ENCODE measurements at places on chromosomes 4 and X.

DNA sequence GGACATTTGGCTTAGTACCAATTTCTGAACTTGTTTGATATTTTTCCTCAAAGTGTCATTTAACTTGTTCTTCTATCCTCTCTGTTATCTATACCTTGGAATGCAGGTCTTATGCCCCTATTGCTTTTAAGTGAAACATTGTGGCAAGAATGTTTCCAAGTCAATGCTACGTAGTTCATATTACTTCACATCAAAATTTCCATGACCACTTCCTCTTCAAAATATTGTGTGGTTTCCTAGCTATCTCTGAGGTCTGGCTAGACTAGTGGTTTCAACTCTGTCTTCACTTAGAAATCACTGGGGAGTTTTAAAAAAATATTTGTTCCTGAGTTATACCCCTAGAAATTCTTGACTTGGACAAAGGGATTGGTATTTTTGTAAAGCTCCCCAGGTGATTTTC is 20.2 kb upstream of the RASGEF1B start:
- no peak for DNase-seq

DNA sequence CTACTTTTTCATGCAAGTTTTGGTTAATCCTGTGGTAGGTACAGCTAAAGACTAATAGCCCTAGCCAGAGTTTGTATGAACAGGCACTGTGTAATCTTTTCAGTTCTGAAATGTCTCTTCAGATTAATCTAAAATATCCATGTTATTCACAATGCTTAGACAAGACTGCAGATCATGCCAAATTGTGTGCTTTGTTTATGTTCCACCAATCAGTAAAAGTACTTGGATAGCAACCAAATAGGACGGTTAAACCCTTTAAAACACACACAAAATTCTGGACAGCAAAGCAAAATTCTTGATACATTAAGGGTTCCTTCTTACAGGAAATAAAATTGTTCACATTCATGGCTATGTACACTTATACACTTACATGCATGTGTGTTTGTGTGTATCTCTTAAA is 139.1 kb downstream of the KLHL13 start:
- DNase-seq: no peak

- no peak for DNase-seq
Observed at GRCh38 chrX:100931925-100932285, 3.2 kb upstream of the XKRX start.

DNA sequence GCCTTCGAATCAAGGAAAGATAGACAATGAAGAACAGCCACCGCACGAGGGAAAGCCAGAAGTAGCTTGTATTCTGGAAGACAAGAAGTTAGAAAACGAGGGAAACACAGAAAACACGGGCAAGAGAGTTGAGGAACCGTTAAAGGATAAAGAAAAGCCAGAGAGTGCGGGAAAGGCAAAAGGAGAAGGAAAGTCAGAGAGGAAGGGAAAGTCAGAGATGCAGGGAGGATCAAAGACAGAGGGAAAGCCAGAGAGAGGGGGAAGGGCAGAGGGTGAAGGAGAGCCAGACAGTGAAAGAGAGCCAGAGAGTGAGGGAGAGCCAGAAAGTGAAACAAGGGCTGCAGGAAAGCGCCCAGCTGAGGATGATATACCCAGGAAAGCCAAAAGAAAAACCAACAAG is 1.4 kb downstream of the TCEAL2 start:
- no peak for DNase-seq

- no peak for DNase-seq
Observed at GRCh38 chr4:10629394-10629793, 55.2 kb downstream of the CLNK start.

- DNase-seq: no peak
Observed at GRCh38 chrX:2697306-2697705, 6.2 kb downstream of the CD99 start.

- no peak for DNase-seq
Observed at GRCh38 chr4:72977936-72978485, 91.5 kb downstream of the COX18 start.

GRCh38 chr4:132382243-132382642 is 766.9 kb upstream of the PCDH10 start:
- no peak for DNase-seq

DNA sequence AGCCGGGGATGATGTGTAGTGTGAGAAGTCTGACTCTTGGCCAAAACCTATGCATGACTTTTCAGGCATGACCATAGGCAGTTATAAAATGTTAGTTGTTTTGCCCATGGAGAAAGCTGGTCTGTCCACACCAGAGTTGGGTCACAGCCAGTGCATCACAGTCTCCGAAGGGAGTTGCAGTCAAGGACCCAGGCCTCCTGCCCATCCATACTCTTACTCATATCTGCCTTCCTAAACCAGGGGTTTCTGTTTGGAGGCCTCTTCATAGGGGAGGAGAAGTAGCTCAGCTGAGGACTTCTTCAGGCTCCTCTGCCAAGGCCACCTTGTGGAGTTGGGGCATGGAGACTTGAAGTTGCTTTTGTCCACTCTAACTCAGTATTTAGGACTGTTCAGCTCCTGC is 1008.3 kb downstream of the PCDH18 start:
- DNase-seq: no peak

GRCh38 chrX:110512341-110512740 is 153.7 kb downstream of the RTL9 start:
- DNase-seq: no peak

DNA sequence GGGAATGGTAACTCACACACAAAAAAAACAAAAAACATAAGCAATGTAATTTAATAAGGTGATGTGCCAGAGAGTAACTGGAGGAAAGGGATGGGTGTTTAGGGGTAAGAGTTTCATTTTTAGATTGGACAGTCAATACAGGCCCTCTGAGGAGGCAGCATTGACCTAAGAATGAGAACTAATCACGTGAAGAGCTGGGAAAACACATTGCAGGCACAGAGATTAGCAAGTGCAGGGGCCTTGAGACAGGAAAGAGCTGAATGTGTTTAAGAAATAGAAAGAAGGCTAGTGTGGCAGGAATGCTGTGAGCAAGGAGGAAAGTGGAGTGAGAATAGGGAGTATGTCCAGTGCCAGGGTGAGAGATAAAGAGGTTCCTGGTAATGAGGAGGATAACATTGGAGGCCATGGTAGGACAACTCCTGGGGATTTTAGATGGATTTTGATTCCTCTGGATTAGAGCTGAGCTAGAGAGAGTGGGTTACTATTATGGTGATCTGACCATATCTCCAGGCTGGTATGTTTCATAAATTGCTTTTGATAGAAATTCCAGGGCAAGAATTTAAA is 17.6 kb downstream of the PDLIM5 start:
- DNase-seq: no peak

GRCh38 chr4:73452953-73453700 is 17.1 kb downstream of the AFP start:
- DNase-seq: no peak

DNA sequence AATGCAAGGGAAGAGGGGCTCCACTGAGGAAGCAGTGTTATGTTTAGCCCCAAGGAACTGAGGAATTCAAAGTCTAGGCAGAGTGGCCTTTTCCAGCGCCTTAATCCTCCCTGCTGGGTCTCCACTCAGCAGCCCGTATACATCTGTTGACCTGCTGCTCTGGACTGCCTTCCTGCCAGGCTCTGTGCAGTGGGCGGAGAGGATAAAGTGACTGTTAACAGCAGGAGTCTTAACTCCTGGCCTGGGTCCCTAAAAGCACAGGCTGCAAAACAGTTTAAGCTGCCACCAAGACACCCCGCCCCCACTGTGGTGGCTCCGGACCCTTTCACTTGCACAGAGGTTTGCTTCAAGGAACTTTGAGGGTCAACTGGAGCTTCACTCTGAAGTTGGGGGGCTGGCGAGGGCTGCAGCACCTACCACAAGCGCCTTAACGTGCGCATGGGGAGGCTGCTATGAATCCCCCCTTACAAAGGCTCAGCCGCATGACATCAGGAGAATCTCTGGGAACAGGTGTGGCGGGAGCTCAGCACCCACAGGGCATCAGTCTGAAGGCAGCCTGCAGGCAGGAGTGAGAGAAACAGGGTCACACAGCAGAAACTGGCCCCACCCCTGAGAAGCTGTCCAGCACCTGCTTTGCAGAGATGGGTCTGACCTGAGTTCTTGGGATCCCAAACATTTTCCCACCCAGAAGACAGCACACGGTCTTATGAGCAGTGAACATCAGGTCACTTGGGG is 358.2 kb upstream of the GATB start:
- DNase-seq: no peak

GRCh38 chrX:107755721-107756120 is 19.9 kb downstream of the TSC22D3 start:
- no peak for DNase-seq

DNA sequence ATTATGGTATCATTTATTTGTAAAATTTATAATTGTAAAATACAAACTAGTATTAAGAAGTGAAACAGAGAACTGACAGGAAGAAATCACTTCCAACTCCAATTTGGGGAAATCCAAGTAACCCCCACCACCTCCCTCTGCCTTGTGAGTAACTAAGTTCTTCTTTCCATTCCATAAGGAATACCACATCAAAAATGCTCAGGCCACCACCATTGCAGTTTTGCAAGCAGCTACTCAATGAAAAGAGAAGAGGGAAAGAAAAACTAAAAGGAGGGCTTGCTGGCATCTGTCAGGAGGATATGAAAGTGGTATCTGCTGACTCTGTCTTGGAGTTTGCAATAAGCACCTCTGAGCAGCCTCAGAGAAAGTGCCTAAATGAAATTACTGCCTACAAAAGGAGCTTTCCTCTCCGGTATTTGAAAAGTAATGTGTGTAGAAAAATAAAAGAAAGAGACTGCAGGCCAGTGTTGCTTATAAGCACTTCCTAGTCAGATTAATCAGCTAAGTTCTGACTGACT is 228.7 kb downstream of the OPHN1 start:
- no peak for DNase-seq

DNA sequence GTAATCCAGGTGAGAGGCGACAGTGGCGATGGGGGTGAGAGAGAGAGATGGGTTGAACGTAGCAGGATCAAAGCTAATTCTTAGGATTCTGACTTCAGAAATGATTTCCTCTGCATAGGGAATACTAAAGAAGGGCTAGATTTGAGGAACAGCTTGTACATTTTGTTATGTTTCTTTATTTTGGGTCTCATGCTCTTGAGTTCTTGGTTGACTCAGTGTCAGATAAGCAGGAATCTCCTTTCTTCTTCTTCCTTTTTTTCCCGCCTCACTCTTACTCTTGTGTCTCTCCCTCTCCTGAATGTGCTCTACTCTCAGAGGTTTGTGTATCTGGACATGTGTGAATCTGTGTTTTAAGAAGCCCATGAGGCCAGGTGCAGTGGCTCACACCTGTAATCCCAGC is 36.4 kb downstream of the FAM193A start:
- DNase-seq: no peak

GRCh38 chr4:188295899-188296298 is 156.7 kb downstream of the TRIML1 start:
- no peak for DNase-seq

GRCh38 chrX:11427453-11428071 is 134.3 kb downstream of the AMELX start:
- DNase-seq: no peak

GRCh38 chrX:153970357-153971123 is 1.1 kb downstream of the HCFC1 start:
- peak; percentile 54 for DNase-seq

GRCh38 chrX:82127228-82128123 is 925.6 kb downstream of the SH3BGRL start:
- no peak for DNase-seq
